ENCODE measurements at places on chromosomes 3 and 15.

GRCh38 chr3:108882762-108883161, 60.2 kb downstream of the TRAT1 start:
- DNase-seq: no peak

DNA sequence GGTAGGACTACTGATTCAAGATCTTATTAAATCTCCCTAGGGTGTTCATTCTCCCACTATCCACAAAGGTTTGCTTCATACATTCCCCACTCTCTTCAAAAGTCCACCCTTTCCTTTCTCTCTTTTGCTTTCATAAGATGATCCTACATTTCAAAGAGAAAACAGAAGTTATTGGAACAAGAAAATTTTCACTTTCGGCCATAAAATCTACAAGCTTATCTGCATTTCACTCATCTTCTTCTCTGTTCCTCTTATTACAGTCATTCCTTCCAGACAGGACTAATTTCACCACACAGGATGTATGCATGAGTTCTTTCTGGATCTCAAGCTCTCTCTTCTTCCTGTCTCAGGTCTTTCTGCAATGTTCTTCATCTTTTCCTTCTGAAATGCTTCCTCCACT, 238.7 kb downstream of the ISL2 start:
- no peak for DNase-seq

- DNase-seq: no peak
These were observed 1.2 kb upstream of the USF3 start for GRCh38 chr3:113697500-113698090.

GRCh38 chr3:150243466-150243865, 164.6 kb upstream of the TSC22D2 start:
- DNase-seq: no peak

DNA sequence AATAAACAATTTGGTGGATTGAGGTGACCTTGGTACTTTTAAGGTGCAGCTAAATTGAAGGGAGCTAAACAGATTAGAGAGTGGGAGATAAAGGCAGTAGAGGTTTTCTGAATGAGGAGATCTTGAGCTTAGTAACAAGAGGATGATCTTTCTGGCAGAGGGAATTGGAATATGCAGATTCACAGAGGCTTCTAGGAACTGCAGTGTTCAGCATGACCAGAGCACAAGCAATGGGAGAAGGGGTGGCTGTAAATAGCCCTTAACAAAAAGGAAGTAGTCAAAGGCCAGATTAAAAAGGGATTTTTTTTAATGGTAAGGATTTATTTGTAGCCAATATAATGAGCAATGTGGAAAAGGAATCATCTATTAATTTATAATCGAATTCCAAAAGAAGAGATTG, 5.7 kb upstream of the BNIP2 start:
- DNase-seq: no peak

Data from T follicular helper cell (primary cell).